Body of pancreas (tissue), 4 donors: ENCODE measurements at places on chromosomes 3 and 15. TPM values are rescaled to one million over a fixed set of nuclear protein-coding genes. Genes with fewer than 3 reads are reported as not detected.

PRSS50 gene
- total RNA-seq, result 2.6 TPM

GOLGA8N gene
- total RNA-seq, result 23.3 TPM

APBA2 gene
- total RNA-seq, result 13.2 TPM

ZNF80 gene
- not detected for total RNA-seq

DNA sequence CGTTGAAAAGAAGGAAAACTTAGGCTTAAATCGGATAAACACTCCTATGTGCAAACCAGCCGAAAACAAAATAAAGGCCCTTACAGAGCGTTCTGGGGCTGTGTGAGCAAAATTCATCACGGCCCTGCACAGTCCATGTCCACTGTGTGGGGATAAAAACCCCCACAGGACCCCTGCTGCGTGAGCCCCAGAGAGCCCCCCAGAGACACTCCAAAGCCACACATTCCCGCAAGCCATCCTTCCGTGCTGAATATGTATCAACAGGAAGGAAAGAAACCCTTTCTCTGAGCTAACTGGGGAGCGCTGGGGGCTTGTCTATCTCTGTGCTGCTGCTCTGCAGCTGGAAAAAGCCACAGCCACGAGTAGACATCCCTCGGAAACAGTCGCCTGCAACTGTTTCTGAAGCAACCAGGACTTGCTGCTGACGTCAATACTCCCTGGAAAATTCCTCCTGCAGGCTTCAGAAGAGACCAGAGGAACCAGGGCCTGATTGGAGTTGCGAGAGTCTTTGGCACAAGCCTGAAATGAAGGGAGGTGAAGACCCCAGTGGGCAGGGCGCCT, 72.7 kb downstream of the NUP210 start:
- DNase-seq, result no peak

DNA sequence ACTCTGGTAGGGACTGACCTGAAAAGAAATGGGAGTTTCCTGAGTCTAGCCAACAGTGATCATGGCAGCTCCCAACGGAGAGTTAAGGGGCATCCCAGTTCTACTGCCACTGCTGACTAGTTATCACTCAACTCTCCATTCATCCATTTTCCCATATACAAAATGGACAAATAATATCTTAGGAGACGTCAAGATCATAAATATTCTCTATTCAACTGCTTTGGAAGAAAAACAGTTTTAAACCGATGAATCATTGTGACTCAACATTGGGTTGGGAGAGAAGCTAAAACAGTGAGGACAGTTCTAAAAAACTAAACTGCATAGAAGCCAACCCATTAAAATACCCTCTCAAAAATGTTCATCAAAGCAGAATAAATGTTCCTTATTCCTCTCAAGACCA, 57.6 kb upstream of the CHRM5 start:
- DNase-seq, result no peak

GRCh38 chr15:33926260-33926659, 42.0 kb upstream of the CHRM5 start:
- no peak for DNase-seq

DNA sequence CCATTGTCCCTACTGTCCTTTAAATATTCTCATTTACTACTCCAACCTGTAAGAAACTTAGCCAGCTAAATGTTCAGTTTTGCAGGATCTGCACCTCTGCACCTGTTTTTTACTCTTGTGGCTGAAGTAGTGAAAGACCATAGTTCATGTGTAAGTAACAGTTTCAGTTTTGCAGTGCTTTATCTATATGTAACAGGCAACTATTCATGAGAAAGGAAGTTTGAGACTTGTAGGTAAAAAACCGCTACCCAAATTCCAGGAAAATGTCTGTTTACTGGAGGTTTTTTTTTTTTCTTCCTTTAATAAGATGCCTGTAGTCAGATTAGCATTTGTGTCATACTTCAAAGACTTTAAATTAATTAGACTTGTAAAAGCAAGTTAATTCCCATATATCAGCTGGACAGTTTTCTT, 25.4 kb upstream of the MBNL1 start:
- DNase-seq, result no peak

DNA sequence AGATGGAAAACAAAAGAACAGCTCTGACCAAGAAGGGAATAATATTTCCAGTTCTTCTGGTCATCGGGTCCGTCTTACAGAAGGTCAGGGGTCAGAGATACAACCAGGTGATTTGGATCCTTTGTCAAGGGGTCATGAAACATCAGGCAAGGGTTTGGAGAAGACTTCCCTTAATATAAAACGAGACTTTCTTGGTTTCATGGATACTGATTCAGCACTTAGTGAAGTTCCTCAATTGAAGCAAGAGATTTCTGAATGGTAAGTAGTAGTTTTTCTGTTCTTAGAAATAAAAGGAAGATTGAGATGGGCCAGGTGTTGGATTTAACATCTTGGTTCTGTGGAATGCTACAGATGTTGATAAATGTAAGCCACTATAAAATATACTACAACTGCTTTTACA, 9.5 kb downstream of the MGA start:
- DNase-seq, result no peak

- DNase-seq, result peak; percentile 16
Measured at GRCh38 chr3:12479919-12480427, 4.3 kb upstream of the TSEN2 start.

DNA sequence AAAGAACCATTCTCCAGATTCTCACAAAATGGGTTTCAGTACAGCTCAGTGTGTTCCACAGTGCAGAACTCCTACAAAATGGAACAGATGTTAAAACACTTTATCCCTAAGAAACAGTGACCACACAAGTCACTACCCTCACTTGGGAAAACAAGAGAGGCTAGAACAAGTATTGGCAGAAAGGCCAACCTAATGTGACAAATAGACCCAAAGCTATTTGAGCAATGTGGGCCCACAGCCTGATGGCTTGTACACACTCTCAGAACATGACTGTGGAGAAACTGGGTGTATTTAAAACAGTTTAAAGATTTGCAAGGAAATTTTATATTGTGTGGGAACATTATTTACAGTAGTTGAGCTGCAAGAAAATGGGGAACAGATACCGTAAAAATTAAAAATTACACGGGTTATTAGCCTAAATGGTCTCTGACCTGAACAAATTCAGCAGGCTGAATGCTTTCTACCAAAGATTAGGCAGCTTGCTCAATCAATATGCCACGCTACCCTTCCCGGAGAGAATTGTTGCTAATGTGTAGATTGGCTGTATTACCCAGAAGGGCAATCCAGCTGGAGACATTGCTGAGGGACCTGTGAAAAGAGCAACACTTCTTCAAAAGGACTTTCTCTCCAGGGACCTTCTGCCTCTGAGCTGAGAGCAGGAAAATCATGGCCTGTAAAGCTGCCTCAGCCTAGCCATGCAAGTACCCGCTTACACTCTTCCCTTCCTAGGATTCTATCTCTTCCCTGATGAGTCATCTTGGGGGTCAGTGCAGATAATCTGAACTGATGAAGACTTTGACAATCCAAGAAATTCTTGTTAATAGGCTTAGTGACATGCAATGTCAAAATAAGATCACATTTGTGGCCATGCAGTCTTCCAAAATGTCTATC, 97.1 kb downstream of the STRIT1 start:
- no peak for DNase-seq
